ENCODE measurements at places on chromosomes 7 and 10. TPM values are rescaled to one million over a fixed set of nuclear protein-coding genes. Genes with fewer than 3 reads are reported as not detected.
A peak's percentile ranks its signal among the peaks of the same experiment; 100 is the strongest.

MNX1 gene
- total RNA-seq, result not detected

TTYH3 gene
- 27.9 TPM for total RNA-seq

SLC18A3 gene
- not detected for total RNA-seq

DNA sequence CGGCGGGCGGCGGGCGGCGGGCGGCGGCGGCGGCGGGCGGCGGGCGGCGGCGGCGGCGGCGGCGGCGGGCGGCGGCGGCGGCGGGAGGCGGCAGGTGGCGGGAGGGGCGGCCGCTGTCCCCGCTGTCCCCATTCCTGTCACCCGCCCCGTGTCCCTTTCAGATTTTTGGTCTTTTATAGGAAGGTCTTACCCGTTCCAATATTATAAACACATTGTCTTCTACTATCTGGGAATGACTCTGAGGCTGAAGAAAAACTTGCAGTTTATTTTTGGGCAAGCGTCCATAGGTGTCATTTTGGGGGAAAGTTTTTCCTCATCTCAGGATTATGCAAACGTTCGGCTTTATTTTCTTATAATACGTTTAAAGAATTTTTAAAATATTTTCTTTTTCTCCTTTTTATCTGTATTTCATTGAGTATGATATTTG is 578 bp downstream of the ZNF713 start:
- peak; percentile 3 for DNase-seq

- DNase-seq, result no peak
Observed at GRCh38 chr7:106901828-106902441, 36.9 kb downstream of the PIK3CG start.

- no peak for DNase-seq
Observed at GRCh38 chr10:133544506-133544905, 17.3 kb downstream of the CYP2E1 start.

DNA sequence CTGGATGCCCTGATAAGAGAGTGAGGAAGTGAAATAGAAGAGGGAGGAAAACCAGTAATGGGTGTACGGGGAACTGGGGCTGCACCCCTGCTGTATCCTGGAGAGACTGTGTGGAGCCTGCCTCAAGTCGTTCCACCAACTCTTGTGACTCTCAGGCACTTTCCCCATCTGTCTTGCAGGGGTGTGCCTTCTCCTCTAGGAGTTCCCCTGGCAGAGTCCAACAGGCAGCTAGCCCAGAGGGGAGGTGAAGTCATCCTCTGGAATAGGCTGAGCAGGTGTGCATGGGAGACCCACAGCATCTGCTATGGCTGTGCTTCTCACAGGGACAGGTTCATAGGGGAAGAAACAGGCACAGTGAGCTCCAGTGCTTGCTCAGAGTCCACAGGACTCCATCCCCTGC is 46.8 kb downstream of the WIPF3 start:
- DNase-seq, result no peak

GRCh38 chr10:101223274-101224059 is 5.8 kb downstream of the LBX1 start:
- no peak for DNase-seq

DNA sequence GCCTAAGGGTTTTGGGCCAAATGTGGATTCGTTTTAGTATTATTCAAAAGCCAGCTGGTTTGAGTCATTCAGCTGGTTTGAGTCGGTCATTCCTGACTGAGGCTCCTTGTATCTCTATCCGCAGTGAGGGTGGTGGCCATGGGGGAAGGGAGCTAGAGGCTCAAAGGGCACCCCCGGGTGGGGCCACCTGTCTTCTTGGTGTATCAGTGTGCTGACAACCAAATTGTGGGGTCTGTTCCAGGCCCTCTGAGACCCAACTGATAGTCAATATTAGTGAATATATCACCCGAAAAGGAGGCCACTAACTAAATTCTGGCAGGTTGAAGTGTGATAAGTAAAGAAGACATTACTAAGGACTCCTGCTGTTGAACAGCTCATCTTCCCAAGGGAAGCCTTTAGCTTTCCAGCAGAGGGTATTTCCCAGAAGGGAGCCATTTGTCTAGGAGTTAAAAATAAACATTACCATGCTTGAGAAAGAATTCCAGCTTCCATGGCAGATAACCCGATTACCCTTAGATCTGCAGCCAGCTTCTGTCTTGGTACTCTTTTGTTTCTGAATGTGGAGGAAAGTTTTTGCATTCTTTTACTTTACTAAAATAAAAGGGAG is 29.9 kb upstream of the DDX50 start:
- DNase-seq, result peak; percentile 73

- peak; percentile 2 for DNase-seq
Observed at GRCh38 chr7:7051206-7051877, 131.0 kb upstream of the C1GALT1 start.
